Lower leg skin (tissue), 4 donors: ENCODE measurements at places on chromosomes 4 and X. TPM values are rescaled to one million over a fixed set of nuclear protein-coding genes. Genes with fewer than 3 reads are reported as not detected.

DNA sequence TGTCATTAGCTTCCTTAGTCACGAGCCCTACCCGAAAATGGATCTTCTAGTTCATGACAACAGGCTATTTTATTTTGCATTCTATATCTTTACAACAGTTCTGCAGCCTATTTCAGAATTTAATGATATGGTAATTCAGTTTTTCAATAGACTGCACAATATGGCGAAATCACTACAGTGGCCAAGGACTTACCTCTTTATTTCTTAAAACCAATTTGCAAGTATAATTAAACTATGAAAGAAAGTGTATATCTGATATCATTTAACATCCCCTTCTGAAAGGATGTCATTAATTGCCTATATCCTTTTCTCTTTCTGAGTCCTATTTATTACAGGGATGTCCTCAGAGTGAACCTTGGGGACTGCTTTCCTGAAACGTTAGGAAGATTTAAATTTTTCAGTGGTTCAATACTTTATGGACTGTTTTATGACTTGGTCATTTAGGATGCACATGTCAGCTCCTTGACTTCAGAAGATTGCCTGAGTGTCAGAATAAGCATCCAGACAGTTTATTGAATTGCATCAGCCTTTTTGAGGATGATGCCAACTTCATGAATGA is 190.8 kb upstream of the GEMIN8 start:
- no peak for DNase-seq

DNA sequence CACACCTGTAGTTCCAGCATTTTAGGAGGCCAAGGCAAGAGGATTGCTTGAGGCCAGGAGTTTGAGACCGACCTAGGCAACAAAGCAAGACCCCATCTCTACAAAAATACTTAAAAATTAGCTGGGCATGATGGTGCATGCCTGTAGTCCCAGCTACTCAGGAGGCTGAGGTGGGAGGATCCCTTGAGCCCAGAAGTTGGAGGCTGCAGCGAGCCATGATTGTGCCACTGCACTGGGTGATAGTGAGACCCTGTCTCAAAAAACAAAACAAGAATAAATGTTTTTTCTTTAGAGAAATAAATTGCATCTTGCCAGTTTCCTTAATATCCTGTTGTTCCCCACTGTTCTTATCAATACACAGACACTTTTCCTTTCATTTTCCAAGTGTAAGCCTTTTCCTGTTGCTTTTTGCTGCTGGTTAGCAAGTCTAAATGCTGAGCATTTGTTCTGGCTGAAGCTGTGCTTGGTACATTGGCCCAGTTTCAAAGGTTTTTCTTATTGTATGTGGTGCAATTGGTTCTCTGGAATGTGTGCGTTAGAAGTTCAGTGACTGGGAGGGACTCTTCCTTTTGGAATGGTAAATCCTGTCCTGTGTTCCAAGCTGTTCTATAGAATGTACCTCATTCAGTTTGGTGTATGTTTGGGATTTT is 98.2 kb downstream of the AFF1 start:
- no peak for DNase-seq

- DNase-seq: no peak
Measured at GRCh38 chr4:173509036-173510001, 20.7 kb downstream of the HAND2 start.

GRCh38 chrX:3788494-3789233 is 75.2 kb upstream of the PRKX start:
- no peak for DNase-seq

- DNase-seq: no peak
Measured at GRCh38 chr4:148030193-148030873, 298.4 kb downstream of the ARHGAP10 start.

DNA sequence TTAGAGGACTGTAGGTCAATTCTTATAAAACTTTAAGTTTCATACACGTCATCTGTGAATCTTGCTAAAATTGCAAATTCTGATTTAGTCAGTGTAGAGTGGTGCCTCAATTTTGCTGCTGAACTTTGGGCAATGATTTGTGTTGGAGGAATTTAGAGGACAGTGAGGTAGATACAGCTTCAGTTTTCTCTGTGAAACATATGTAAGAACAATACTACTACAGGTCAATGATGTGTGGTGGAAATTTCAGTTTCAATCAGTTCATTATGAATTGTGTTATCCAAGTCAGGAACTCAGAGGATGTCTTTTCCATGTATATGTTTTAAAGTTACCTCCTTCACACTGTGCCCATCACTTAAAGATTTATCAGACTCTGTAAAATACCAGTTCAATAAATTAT is 1597.8 kb upstream of the PCDH10 start:
- DNase-seq: no peak

DNA sequence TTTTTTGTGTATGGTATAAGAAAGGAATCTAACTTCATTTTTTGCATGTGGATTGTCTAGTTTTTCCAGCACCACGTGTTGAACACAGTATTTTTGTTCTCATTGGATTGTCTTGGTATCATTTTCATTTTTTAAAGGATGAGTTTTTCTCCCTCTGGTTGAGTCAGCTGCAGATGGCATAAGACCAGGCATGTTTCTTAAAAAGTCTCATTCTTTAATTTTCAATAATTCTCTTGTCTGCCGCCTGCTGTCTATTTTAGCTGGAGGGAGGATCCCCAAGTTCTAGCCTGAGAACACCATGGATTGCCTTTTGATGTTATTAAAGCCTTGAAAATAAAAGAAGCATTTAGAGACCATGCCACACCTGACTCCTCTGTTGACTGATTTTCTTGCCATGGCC is 263.8 kb downstream of the ARHGAP24 start:
- no peak for DNase-seq

- no peak for DNase-seq
Measured at GRCh38 chr4:20297261-20297660, 45.6 kb downstream of the SLIT2 start.

- DNase-seq: no peak
Measured at GRCh38 chr4:180898305-180898704, 1344.9 kb upstream of the TENM3 start.

The MAGEB6B gene
- not detected for total RNA-seq
